ENCODE measurements at places on chromosomes 13 and 19.

GRCh38 chr13:89755729-89756492, 1591.6 kb upstream of the MIR17HG start:
- DNase-seq: no peak

- no peak for DNase-seq
Observed at GRCh38 chr19:17243211-17243829, 2.4 kb downstream of the NR2F6 start.

DNA sequence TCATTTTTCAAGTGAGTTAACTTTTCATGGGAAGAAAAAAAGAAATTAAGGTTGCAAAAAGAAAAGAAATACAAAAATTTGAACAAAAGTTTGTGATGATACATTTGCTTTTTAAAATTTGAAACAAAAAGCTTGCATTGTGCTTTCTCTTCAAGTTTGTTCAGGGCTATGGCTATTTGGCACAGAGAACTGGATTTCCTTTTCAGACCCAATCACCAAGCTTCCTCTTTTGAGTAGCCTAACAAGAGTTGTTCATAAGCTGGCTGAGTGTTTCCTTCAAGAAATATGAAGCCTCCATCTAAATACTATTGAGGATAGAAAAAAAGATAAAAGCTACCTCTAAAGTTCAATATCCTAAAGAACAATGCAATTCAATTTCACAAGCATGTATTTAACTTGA, 787.8 kb downstream of the LIG4 start:
- no peak for DNase-seq

- no peak for DNase-seq
Observed at GRCh38 chr13:68386808-68387207, 1156.7 kb upstream of the PCDH9 start.

- DNase-seq: no peak
Observed at GRCh38 chr13:96141032-96141431, 51.1 kb downstream of the HS6ST3 start.

- peak; percentile 55 for DNase-seq
Observed at GRCh38 chr13:114130837-114131582, 1.4 kb downstream of the RASA3 start.

DNA sequence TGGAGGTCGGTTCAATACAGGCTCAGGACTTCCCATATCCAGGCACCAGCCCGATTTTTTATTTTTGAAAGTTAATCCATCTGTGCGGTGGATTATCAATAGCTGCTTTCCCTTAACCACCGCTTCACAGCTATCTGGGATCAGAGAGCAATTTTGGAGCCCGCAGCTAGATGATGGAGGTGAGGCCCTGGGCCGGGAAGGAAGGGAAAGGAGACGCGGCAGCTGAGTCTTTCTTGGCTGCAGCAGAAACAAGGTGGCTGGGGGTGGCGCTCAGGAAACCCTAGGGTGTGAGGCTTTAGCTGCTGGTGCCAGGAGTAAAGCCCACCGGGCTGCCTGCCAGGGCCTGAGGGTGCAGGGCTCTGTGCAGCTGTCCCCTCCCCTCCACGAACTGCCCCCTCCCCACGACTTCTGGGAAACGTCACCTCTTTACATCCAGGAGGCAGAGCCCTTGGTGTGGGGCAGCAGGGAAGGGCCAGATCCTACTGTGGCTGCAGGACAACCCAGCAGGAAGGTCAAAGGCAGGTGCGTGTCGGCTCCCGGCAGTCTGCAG, 307.0 kb downstream of the ZNF536 start:
- DNase-seq: no peak

DNA sequence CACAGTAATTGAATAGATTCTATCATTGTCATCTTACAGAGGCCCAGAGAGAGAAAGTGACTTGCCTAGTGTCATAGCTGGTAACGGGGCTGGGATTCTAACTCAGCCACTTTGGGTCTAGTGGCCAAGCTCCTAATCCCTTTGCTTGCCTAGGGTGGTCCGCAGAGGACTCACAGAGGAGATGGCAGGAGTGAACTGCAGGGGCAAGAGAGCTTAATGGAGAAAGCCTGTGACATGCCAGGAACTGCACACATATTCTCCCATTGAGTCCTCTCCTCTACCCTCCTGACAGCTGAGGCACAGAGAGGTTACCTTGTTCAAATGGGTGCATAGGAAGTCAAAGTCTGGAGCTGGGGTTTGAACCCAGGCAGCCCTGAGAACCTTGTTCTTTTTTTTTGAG, 2.7 kb downstream of the LSR start:
- no peak for DNase-seq
